ENCODE measurements at places on chromosomes 7 and 10. TPM values are rescaled to one million over a fixed set of nuclear protein-coding genes. Genes with fewer than 3 reads are reported as not detected.

- no peak for DNase-seq
Observed at GRCh38 chr7:31791881-31792280, 104.9 kb downstream of the PPP1R17 start.

DNA sequence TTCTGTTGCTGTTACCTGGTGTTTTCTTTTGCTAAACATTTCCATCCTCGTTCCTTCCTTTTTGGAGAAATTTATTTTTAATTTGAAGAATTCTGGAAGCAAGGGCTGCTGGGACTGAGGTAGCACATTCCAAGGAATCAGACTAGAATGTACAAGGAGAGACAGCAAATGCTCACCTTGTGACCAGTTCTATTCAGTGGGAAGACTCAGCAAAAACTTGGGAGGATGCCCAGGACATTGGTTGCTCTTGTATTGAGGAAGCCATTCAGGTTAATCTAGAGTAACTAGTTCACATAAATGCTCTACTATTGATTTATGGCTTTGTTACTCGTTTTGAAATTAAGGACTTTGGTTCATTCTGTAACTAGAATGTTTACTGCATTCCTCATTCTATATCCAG, 11.3 kb downstream of the PLCE1 start:
- DNase-seq: no peak

GHRHR gene
- total RNA-seq: not detected

EPHB6 gene
- total RNA-seq: 58.0 TPM

KIF11 gene
- 3.0 TPM for total RNA-seq

Measured in CD4-positive, CD25-positive, alpha-beta regulatory T cell (primary cell).